ENCODE measurements at places on chromosomes 6 and 20. TPM values are rescaled to one million over a fixed set of nuclear protein-coding genes. Genes with fewer than 3 reads are reported as not detected.

Gene TRIM10
- total RNA-seq = not detected

Gene POLR1H
- 19.0 TPM for total RNA-seq

- no peak for ATAC-seq
These were observed 32.3 kb downstream of the YTHDF1 start for GRCh38 chr20:63183422-63184146.

Gene PCED1A
- total RNA-seq = 23.2 TPM

Gene ADGB
- not detected for total RNA-seq

DNA sequence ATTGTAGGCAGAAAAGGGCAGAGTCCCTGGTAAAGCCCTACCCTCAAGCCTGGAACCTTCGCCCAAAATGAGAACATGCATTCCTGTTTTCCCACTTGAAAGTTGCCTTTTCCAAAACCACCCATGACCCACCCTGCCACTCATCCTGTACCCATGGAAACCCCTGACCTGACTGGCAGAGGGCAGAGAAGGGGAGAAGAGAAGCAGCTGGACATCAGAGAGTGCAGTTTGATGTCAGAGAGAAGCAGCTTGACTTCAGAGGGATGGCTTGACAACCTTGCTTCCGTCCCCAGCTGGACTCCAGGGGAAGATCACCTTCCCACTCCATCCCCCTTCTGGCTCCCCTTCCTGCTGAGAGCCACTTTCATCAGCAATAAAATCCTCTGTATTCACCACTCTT, 123.6 kb upstream of the SHLD1 start:
- ATAC-seq = no peak
